ENCODE measurements at places on chromosomes 3 and 15.

- no peak for DNase-seq
These were observed 19.6 kb upstream of the CPOX start for GRCh38 chr3:98612996-98613517.

DNA sequence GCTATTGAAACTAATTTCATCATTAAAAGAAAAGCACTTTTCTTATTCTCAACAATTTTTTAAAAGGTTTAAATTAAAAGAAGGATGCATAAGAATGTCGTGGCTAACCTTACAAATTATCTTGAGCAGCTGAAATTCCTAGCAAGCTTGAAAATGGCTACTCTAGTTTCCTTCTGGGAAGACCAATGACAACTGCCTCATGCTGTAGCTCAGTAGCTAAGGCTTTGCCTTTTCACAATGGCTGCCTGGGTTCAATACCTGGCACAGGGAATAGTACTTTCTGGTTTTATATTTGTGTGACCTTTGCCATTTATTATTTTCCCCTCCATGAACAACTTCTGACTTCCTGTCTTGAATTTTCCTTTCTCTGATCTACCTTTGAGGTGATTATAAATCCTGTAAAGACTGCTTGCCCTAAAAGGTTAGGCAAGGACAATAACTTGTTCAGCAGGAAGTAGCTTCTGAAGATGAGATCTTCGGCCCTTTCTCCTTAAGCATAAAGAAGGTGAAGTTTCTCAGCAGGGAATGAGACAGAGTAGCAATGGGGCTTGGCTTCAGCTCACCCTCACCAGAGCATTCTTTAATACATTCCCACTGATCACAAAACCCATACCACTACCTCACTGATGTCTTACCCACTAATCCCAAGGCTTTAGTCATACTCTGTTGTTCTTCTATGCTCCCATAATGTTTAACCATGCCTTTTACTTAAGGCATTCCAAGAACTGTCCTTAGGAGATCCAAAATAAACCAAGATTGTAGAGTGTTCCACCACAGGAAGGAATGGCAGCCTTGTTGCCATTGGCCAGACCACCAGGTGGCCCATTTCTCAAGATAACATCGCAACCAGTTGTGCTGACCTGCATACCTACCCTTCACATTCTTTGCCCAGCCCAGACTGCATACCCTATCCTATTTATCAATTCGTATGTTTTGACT is 276.8 kb downstream of the ULK4 start:
- no peak for DNase-seq

DNA sequence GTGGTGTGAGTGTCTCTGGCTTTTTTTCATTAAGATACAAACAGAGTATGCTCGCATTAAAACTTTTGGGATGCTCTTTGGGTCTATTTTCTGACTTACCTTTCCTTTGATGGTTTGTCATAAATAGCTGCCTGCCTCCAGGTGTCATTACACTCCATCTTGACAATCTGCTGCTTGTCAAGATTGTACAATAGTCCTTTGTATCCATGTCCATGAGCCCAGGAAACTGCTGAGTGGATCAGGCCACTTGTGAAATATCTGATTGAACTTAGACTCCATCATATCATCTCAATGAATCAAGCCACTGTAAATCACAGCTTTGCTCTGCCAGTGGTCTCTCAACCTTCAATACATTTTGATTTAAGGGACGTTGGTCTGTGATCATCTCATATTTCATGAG is 135.2 kb downstream of the ECT2 start:
- DNase-seq: no peak

DNA sequence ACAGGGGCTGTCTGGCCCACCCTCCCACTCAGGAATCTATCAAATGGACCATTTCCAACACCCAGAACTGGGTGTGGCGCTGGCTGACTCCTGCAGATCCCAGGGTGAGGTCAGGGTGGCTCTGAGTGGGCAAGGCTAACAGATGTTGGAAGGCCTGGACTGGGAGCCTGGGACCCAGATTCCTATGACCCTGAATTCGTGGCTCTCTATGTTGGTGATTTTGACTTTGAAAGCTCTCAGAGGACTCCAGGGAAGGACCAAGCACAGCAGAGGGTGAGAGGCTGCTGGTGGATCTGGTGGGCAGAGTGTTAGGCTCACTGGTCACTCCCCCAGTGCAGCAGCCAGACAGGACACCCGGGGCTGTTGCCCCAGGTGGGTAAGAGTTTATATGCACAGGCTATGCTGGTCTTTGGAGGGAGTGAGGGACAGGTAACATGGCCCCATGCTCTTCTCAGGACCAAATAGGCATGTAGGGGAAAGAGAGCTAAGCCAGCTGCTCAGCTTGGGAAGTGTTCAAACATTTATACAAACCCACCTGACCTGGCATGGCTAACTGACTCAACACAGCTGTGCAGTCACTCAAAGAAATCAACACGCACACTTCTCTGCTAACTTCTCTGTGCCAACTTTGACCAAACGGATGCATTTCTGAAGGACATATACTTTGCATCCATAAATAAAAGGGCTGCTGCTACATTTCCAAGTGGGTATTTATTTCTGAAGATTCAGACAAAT is 62.6 kb upstream of the RAB6B start:
- no peak for DNase-seq

GRCh38 chr3:76222201-76222600 is 436.9 kb upstream of the ZNF717 start:
- no peak for DNase-seq

- no peak for DNase-seq
These were observed 51.5 kb downstream of the RAD18 start for GRCh38 chr3:8911781-8912180.

- no peak for DNase-seq
These were observed 164.5 kb downstream of the PTPRG start for GRCh38 chr3:61725851-61726333.

DNA sequence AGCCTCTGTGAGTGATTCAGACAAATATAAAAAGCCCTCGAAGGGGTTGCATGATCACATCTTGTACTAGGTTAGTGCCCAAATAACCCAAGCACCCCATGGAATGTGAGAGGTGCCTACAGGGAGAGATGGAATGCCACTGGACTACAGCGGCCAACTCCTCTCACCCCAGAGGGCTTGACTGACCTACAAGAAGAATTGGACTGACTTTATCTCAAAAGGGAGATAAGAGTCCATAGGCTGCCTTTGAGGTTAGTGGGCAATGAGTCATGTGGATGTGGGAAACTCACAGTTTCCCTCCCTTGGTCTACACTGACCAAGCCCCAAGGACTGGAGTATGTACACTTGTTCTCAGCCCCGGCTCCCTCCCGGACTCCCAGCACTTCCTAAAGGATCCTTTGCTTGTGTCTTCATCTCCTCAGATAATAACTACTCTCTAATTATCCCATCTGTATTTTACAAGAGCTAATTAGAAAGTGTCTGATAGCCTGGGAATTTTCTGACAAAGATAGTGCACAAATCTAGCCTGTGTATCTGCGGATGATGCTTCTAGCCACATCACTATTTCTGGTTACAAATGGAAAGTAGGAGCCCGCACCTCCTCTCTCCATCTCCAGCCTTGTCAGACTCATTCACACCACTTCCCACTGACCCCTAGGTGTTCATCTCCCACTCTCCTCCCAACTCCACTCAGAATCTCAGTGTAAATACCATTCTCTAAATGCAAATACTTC is 547.8 kb upstream of the TBL1XR1 start:
- DNase-seq: no peak

GRCh38 chr15:69963385-69963784 is 134.3 kb downstream of the TLE3 start:
- no peak for DNase-seq

DNA sequence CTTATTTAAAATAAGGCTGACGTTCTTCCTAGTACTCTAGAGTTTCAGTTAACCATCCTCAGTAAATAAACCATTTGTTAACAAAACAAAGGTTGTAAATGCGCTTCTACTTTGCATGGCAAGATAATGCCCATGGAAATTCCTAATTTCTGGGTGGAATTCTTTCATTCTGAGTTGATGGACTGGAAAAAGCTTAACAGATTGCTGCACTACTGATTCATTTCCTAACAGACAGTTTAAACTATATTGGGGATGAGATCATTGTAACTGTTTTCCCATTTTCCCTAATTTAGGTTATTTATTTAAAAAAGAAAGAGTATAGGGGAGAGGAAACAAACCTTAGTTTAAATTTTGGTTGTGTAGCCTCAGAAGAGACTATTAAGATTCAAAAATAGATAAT is 342.2 kb downstream of the NLGN1 start:
- DNase-seq: no peak

DNA sequence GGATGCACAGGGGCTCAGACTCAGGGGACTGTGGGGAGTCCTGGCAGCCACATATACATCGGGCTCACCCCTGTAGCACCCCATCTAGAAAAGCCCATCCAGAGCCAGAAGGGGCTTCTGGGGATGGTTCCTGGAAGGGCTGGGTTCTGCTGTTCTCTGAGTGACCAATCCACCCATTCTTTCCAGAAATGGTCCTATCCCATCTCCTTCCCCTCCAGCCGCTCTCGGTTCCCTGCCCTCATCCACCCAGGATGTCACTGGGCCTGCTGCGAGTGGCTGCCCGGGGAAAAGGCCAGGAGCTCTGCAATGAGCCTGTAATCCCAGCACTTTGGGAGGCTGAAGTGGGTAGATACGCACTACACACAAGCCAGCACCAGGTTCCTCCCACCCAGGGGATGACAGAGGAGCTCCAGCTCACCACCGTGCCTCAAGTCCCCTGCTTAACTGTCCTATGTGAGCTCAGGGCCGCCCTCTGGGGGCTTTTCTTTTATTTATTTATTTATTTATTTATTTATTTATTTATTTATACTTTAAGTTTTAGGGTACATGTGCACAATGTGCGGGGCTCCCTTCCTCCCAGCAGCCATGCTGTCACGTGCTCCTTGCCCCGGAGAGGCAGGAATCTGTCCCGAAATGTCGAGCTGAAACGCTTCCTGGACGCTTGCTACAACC is 13.6 kb upstream of the CSK start:
- no peak for DNase-seq

All from activated T-helper 9 cell treated with anti-CD3 and anti-CD28 coated beads, Interleukin-2, amount 50 U/mL, for 16 hours (primary cell).